ENCODE measurements at places on chromosomes 16 and 17.

DNA sequence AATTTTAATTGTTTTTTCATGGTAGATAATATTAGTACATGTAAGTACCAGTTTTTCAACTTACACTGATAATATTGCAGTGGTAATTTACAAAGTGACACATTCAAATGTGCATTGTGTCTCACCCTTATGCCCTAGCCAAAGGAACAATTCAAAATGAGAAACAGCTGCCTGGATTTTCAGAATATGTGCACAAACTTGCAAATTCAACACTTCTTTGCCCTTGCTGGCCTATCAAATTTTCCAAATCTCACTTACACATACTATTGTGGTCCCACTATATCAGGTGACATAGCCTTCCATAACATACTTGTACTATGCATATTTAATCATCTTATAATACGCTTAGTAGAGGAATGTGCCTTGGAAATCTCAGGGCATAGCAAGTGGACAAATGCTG lies 32.6 kb upstream of the LRRC37A3 start:
- DNase-seq = no peak

DNA sequence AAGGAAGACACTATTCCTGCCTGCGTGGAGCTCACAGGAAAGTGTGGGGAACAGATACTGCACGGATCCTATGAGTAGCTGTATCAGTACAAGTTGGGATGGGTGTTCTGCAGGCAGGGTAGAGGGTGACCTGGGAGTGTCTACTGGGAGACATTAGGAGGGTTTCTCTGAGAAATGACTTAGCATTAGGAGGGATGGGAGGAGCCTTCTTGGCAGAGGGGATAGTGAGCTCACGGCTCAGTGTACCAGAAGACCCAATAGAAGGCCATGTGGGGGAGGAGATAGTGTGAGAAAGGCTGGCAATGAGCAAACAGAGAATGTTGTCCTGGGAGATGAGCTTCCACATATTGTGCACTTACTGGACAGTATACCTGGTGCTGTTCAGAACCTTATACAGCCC lies 109.1 kb downstream of the MSI2 start:
- no peak for DNase-seq

- no peak for DNase-seq
Observed at GRCh38 chr16:11978080-11978479, 1.5 kb downstream of the SNX29 start.

GRCh38 chr17:8120520-8121406 lies 2.4 kb upstream of the ALOXE3 start:
- peak; percentile 73 for DNase-seq

DNA sequence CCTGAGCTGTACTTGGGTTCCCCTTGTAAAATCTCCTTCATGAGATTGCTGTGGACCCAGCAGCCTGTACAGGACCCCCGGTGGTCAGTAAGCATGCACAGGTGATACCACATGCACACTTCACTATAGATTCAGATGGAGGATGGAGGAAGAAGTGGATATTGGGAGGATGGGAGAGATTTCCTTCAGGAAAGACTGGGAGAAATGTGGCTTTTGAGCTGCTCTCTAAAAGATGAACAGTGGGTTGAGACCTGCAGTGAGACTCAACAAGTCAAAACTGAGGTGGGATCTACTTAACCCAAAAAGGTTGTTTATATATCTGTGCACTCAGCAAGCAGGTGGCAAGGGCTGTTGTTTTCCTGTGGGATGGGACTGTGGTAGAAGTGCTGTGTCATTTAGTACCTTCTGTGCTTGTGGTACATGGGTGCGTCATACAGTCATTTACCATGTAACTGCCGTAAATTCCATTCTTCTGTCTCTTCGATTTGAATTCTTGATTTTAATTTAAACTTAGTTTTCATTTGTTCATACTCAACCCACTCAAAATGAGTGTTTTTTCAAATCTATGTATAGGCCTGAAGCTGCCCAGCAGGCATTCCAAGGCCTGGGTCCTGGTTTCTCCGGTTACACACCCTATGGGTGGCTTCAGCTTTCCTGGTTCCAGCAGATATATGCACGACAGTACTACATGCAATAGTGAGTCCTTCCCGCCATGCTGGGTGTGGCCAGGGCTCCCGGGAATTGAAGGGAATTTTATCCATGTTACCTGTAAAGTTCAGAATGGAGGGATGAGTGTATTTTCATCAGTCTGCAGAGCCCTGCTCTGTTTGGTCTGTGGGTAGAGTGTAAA lies 6.9 kb downstream of the HERPUD1 start:
- DNase-seq = no peak

DNA sequence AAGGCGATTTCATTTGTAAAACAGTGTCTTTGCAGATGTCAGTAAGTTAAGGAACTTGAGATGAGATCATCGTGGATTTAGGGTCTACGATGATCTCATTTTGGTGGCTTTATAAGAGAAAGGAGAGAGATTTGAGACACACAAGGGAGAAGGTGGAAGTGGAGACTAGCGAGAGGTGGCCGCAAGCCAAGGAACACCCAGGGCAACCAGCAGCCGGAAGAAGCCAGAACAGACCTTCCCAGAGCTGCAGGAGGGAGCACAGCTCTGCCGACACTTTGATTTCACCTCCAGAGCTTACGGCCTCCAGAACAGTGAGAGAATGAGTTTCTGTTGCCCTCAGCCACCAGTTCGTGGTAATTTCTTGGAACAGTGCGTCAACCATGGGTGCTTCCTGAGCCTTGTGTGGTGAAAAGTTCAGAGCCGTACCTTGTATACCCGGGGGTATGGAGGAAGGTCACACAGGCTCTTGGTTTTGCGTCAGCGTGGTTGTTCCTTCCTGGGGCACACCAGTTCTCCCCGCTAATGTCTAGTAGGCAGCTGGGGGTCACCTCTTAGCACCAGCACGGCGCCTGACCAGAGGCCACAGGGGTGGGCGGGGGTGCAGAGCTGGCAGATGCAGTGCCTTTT lies 12.9 kb upstream of the SEC14L1 start:
- peak; percentile 76 for DNase-seq

GRCh38 chr16:22692916-22693637 lies 120.9 kb upstream of the HS3ST2 start:
- no peak for DNase-seq

DNA sequence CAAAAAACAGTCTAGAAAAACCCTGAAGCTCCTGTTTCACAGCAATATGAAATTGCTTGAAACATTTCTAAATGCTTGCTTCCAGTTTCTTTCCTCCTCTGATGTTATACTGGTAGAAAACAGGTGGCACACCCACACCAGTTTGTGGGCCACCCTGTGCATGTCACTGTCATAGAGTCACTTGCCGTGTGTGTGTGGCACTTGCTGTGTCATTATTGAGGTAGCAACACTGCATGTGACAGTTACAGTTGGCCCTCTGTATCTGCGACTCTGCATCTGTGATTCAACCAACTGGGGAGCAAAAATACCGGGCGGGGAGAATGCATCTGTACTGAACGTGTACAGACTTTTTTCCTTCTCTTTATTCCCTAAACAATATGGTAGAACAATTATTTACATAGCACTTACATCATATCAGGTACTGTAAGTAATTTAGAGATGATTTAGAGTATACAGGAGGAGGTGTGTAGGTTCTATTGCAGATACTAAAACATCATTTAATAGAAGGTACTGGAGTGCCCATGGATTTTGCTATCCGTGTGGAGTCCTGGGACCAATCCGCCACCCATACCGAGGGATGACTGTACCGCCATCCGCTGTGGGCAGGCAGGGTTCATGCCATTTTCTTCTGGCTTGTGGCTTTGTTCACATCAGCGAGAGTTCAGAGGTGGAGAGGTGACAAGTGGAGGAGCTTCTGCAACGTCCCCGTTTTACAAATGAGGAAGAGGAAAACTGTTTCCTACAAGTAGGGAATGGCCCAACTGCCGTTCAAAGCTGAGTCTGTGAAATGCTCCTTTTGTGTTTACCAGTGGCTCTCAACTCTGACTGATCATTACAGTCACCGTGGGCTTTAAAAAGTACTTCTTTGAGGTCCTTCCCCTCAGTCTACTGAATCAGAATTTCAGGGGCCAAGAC lies 373.7 kb downstream of the SNX29 start:
- DNase-seq = no peak

DNA sequence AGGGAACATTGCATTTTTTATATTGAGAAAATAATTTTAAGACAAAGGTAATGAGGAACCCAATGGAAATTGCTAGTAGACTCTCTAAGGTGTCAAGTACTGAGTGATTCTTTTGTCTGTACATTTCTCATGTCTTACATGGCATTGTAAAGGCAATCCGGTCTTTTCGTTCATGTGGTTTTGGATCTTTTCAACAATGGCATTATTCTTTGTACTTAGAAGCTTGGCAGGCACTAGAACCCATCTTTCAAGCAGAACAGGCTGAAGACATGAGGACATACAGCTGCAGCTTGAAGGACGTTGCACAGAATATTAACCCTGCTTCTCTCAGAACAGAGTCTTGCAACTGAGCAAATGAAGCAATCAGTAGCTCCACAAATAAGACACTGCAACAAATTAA lies 231.5 kb upstream of the ZFHX3 start:
- no peak for DNase-seq

DNA sequence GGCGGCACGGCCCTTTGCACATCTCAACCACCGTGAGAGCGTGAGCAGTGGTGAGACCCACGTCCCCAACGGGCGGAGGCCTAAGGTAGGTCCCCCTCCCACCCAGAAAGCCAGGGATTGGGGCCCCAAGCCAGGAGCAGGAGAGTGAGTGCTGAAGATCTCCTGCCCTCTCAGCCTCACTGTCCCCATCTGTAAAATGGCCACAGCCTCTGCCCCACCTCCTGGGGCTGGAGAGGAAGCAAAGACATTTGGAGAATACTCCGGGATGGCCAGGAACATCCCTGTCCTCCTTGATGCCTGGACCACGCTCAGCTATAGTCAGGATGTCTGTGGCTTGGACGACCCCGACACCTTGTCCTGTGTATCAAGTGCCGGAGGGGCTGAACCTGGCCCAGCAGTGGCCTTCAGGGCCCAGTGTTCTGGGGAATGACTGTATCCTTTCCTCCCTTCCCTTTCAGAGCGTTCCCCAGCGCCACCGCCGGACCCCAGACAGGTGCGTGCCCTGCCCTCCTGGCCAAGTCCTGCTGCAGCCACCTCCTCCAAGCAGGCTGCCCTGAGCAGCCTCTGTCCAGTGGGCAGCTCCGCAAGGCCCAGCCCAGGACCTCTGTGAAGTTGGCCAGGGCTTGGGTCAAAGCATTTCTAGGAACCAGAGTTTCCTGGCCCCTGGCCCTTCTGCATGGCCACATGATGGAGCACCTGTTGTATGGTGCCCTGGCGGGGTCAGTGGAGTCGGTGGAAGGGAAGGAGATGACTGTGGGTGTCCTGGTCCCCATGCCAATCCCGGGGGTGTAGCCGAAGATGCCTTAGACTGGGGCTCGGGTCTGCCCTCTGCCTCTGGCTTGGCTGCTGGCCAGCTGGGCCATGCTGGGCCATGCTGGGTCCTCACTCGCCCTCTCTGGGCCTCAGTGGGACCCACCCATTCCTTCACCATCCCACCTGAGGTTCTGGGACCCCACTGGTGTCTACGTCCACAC lies 38.4 kb downstream of the ADCY7 start:
- no peak for DNase-seq

DNA sequence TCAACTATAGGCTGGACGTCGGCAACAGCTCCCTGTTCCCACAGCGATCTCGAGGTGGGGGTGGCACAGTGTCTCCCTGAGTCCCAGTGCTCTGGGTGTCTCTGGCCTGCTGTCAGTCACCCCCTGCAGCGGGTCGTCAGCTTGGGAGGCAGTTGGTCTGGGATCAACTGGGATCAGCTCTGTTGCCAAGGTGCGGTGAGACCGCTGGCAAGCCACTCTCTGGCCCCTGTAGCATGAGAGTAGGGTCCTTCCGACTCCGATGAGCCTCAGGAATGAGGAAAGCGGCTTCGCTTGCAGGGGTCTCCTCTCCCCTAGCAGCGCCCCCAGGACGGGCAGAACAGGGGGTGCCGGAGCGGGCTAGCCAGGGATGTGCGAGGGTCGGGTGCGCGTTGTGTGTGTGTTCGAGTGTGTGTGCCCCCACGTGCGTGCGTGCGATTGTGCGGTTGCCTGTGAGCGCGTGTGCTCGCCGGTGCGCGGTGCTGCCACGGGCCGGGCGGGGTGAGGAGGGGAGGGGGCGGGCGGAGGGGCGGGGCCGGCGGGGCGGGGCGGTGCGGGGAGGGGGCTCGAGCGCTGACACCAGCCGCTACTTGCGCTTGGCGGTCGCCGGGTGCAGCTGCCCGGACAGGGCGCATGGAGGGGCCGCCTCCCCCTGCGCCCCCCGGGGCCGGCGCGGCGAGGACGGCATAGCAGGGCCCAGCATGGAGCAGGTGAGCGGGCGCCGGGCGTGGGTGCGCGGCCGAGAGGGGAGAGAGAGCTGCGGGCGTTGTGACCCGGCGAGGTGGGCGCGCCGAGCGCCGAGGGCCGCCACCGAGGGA lies 9.4 kb upstream of the ARHGAP23 start:
- DNase-seq = no peak

Data from CD4-positive, alpha-beta T cell treated with Interleukin-1 beta for 1 hour (primary cell).